ENCODE measurements at places on chromosomes 7 and 10.

GRCh38 chr7:120475994-120476393 lies 203.0 kb downstream of the KCND2 start:
- H3K27me3 ChIP-seq = no peaks in the 10 kb centered on the region
- H3K36me3 ChIP-seq = no peaks in the 10 kb centered on the region
- no peaks in the 10 kb centered on the region for H3K4me1 ChIP-seq
- no peak overlapping the region for H3K4me3 ChIP-seq

DNA sequence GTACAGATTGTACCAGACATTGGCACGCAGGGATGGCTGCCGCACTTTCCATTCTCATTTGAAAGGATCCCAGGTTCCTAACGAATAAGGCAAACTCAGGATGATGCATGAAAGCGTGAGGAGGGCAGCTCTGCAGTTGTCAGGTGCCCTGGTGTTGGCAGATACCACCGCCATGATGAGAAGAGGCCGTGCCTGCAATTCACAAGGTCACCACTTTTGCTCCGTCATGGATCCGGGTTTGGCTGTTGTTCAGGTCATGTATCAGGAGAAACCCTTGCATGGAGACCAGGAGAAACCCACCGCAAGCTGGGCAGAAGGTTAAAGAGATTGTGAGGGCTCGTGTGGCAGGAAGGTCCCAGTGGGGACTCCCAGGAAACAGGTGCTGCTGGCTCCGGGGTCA lies 233.2 kb downstream of the KLF6 start:
- no peak overlapping the region for H3K27ac ChIP-seq
- no peak for DNase-seq
- peaks cover 2% of the 10 kb centered on the region for H3K36me3 ChIP-seq
- peaks cover 31% of the 10 kb centered on the region for H3K4me1 ChIP-seq
- no peak overlapping the region for H3K4me3 ChIP-seq

- H3K27me3 ChIP-seq = no peaks in the 10 kb centered on the region
- no peak overlapping the region for H3K27ac ChIP-seq
- DNase-seq = no peak
- no peak overlapping the region for H3K4me3 ChIP-seq
These were observed 112.6 kb downstream of the ZPBP start for GRCh38 chr7:49980465-49980864.

- peak overlapping the region; percentile 46 for H3K4me3 ChIP-seq
- peaks cover 82% of the 10 kb centered on the region for H3K4me1 ChIP-seq
- H3K27me3 ChIP-seq = no peaks in the 10 kb centered on the region
- peak overlapping the region; percentile 96 for H3K27ac ChIP-seq
- H3K36me3 ChIP-seq = peaks cover 2% of the 10 kb centered on the region
These were observed 26.0 kb downstream of the CYTH3 start for GRCh38 chr7:6246251-6246917.

DNA sequence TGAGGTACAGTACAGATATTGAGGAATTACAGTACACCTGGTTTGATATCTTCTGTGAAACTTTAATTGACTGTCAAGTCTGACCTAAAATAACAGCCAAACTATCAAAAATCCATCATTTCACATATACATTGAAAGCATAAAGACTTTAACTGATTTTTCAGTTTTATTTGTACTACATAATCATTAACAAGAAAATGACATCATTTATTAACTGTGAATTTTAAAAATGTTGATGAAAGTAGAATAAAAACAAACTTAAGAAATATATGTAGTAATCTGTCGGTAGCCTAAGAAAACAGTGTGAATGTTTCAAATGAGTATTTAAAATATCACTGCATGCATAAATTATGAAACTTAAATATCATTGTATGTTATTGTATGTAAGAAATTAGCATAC lies 836.7 kb upstream of the GHITM start:
- DNase-seq = no peak
- no peaks in the 10 kb centered on the region for H3K4me1 ChIP-seq
- H3K36me3 ChIP-seq = no peaks in the 10 kb centered on the region
- no peak overlapping the region for H3K27ac ChIP-seq
- no peaks in the 10 kb centered on the region for H3K27me3 ChIP-seq

DNA sequence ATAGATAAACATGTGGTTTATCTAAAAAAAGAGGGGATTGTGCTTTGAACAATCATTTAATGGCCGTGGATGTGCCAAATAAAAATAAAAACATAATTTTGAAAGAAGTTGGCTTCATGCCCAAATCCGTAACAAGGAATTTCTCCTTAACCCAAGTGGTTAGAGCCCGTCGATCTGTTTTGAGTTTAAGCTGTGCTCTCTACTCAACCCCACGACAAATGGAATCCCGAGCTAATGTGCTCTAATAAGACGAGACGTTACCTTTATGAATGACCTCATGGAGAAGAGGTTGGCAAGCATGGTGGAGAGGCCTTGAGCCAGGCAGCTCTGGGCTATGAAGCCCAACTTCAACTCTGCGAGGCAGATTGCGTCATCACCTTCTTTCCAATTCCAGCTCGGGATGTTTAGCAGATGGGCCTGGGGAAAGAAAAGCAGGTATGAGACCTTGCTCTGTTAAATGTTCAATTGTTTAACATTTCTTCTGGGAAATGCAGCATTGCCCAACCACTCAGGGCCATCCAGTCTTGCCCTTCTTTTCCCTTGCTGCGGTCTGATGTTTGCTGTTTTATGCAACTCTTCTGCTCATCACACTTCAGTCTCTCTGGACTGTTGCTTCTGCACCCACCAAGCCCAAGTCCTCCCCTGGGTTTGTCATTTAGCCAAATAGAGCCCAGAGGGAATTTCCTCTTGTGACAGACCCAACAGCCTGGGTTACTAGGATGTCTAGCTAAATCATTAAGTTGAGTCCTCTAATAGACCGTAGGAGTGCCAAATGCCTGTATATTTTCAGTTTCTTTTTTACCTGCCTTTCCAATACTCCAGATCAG lies 564.6 kb downstream of the KCNMA1 start:
- no peak for DNase-seq
- H3K36me3 ChIP-seq = peaks cover 31% of the 10 kb centered on the region
- peaks cover 15% of the 10 kb centered on the region for H3K4me1 ChIP-seq
- H3K27me3 ChIP-seq = no peaks in the 10 kb centered on the region
- H3K4me3 ChIP-seq = no peak overlapping the region
- H3K27ac ChIP-seq = no peak overlapping the region

GRCh38 chr7:144255471-144255897 lies 9.1 kb downstream of the OR2A7 start:
- no peaks in the 10 kb centered on the region for H3K4me1 ChIP-seq
- H3K36me3 ChIP-seq = peaks cover 2% of the 10 kb centered on the region
- H3K4me3 ChIP-seq = no peak overlapping the region
- no peak for DNase-seq

- DNase-seq = no peak
- H3K4me3 ChIP-seq = no peak overlapping the region
- no peak overlapping the region for H3K27ac ChIP-seq
These were observed 142.9 kb downstream of the PTPRN2 start for GRCh38 chr7:158444501-158445420.

DNA sequence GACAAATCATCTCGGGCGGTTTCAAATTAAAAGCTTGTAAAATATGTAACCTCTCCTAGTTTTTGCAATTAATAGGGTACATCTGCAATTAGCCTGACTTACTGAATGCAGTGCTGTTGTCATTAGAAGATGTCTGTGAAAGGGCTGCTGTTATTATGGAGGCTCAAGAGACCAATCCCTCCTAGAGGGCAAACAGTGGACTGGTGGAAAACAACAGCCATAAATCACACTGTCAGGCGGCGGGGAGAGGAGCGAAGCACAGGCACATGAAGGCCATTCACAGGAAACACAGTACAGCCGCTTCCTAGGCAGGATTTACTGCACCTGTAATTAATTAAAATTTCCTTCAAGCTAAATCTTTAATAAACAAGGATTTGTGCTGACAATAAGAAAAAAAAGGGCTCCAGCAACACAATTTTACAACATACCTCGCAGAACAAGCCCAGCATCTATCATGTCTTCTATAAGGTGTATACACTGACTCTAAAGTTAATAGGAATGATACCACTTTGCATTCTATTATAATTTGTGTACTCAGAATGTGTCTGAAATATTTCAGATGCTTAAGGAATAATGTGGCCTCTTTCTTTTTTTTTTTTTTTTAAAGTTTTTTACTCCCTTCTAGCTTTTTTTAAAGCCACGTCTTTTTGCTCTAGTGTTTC lies 50.7 kb downstream of the ERCC6 start:
- no peak overlapping the region for H3K4me3 ChIP-seq
- peaks cover 60% of the 10 kb centered on the region for H3K4me1 ChIP-seq
- no peak for DNase-seq
- H3K36me3 ChIP-seq = peaks cover 7% of the 10 kb centered on the region

GRCh38 chr10:22372298-22372697 lies 27.0 kb downstream of the SPAG6 start:
- DNase-seq = no peak
- no peaks in the 10 kb centered on the region for H3K36me3 ChIP-seq
- H3K4me3 ChIP-seq = no peak overlapping the region

DNA sequence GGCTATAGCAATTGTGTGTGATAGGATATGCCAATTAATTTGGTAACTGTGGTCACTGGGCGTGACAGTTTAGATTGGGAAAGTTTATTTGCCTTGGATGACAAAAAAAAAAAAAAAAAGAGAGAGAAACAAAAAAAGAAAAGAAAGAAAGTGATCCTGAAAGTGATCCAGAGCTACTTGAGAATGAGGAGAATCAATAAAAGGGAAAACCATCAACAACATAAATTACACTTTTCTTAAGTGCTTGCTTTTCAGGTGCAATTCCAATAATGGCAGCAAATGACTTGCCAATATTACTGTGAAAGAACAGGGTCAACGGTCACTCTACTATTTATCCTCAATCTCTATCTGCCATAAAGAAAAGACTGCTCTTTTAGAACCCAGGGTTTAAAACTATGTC lies 191.8 kb upstream of the SEMA3C start:
- no peak overlapping the region for H3K27ac ChIP-seq
- no peaks in the 10 kb centered on the region for H3K36me3 ChIP-seq
- no peak overlapping the region for H3K4me3 ChIP-seq
- peaks cover 13% of the 10 kb centered on the region for H3K4me1 ChIP-seq
- DNase-seq = no peak

DNA sequence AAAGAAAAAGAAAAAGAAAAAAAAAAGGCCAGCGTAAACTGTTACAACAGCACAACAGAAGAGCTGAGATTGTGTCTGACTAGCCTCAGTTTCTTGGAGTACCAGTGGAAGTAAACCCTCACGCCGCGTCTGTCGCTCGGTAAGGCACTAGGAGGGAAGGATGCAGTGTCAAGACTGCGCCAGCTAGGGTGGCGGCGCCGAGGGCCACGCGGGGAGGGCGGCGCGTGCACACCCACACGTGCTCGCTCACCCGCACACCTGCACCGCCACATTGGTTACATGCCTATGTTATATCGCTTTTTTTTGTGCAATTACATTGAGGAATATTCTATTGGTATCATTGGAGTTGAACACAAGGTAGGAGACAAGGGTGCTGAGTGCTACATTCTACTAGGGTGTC lies 48.2 kb downstream of the CLEC2L start:
- H3K36me3 ChIP-seq = peaks cover 31% of the 10 kb centered on the region
- H3K27ac ChIP-seq = no peak overlapping the region
- no peaks in the 10 kb centered on the region for H3K27me3 ChIP-seq
- no peaks in the 10 kb centered on the region for H3K4me1 ChIP-seq

- peaks cover 9% of the 10 kb centered on the region for H3K36me3 ChIP-seq
- H3K27ac ChIP-seq = peak overlapping the region; percentile 43
- peaks cover 52% of the 10 kb centered on the region for H3K4me1 ChIP-seq
These were observed 285.6 kb downstream of the PRPF18 start for GRCh38 chr10:13872411-13872810.

DNA sequence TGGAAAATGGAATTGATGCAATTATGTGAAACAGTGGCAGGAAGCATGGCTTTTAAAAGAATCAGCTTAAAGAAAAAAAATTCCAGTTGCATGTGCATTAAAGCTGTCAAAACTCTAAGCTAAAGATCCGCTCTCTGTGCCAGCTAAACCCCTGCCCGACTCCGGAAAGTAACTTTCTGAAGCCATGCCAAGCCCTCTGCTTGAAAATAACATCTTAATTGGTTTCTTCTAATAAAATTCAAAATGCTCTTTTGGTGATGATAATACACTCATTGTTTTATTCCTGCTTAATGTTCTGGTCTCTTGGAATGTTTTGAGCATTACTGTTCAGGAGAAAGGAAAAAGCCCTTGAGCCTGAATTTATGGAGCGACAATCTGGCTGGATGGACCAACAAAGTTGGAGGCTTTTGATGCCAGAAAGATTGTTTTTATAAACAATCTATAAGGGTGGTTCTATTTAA lies 11.7 kb downstream of the SEMA3C start:
- DNase-seq = no peak
- H3K4me1 ChIP-seq = peaks cover 34% of the 10 kb centered on the region
- no peak overlapping the region for H3K4me3 ChIP-seq
- no peak overlapping the region for H3K27ac ChIP-seq

DNA sequence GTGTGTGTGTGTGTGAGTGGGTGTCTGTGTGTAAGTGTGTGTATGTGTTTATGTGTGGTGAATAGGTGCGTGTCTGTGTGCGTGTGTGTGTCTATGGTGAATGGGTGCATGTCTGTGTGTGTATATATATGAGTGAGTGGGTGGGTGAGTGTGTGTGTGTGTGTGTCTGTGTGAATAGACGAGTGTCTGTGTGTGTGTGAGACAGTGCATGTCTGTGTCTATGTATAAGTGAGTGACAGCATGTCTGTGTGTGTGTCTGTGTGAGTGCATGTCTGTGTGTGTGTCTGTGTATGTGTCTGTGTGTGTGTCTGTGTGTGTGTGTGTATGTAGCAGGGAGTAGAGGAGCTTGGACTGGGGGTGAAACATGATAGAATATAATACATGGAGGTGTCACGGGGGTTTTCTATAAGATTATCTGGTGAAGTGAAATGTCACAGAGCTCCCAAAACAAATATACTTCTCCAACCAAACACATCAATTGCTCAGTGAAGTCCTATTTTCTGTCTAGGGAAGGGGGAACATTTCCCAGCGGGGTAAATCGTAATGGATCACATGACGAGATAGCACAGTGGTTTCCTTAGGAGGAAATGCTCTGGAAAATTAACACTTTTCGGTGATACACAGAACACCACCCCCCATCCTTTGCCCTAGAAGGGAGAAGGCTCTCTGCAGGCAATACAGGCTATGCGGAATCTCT lies 723.3 kb upstream of the CELF2 start:
- H3K4me1 ChIP-seq = peaks cover 13% of the 10 kb centered on the region
- H3K36me3 ChIP-seq = no peaks in the 10 kb centered on the region
- H3K4me3 ChIP-seq = no peak overlapping the region
- H3K27ac ChIP-seq = no peak overlapping the region
- H3K27me3 ChIP-seq = no peaks in the 10 kb centered on the region
- DNase-seq = no peak

DNA sequence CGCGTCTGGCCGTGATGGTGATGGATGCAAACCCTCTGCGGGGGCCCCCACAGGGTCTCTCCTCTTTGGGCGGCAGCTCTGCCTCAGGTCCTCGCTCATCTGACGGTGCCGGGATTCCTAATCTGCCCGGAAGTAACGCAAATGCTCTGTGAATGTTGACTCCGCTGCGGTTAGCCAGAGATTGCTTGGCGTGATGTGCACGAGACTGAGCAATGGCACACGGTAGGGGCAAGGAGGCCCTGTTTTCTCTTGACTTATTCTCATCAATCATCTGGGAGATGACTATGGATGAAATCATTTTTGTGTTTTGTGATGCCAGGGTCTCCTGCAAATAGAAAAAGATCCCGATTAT lies 116.5 kb upstream of the ADAM12 start:
- H3K36me3 ChIP-seq = no peaks in the 10 kb centered on the region
- no peak overlapping the region for H3K27ac ChIP-seq
- H3K4me1 ChIP-seq = peaks cover 14% of the 10 kb centered on the region
- no peaks in the 10 kb centered on the region for H3K27me3 ChIP-seq

GRCh38 chr7:835485-836401 lies 3.5 kb downstream of the SUN1 start:
- DNase-seq = peak; percentile 75
- H3K27me3 ChIP-seq = no peaks in the 10 kb centered on the region
- H3K4me3 ChIP-seq = no peak overlapping the region
- H3K4me1 ChIP-seq = peaks cover 49% of the 10 kb centered on the region
- H3K36me3 ChIP-seq = peaks cover 15% of the 10 kb centered on the region

All from chondrocyte (in vitro differentiated cells).